ENCODE measurements at places on chromosomes 11 and 22.

DNA sequence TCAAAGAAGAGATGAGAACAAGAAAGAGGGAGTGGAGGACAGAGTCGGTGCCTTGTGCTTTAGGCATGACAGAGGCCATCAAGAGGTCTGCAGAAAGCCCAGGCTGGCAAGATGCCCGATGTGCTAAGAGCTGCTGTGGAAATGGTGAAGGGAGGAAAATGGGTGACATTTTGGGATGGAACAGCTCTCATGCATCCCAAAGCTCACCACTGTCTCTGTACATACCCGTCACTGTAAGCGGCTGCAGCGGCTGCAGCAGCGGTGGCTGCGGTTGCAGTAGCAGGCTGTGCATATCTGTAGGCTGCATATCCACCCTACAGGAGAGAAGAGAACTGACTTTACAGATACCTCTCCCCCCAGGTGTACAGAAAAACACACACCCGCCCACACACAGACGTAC lies 28.6 kb downstream of the APOL5 start:
- no peak for DNase-seq

DNA sequence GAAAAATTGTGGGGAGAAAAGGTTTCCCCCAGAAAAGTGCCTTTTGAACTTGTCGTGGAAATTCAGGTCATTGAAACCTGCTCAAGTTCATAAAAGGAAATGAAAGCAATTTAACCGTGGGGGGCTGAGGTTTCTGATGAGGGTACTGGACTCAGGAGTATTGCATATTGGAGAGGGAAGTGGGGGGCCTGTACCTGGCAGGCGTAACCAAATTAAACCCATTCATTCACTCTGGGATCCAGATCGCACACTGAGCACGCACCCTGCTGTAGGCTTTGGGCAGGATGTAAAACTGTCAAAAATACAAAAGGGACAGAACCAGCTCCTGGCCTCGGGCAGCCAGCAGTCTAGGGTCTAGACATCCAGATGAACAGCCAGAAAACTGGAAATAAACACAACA lies 1517.4 kb downstream of the BRD1 start:
- no peak for DNase-seq

- DNase-seq = no peak
Observed at GRCh38 chr22:26975865-26976264, 318.5 kb downstream of the MIAT start.

DNA sequence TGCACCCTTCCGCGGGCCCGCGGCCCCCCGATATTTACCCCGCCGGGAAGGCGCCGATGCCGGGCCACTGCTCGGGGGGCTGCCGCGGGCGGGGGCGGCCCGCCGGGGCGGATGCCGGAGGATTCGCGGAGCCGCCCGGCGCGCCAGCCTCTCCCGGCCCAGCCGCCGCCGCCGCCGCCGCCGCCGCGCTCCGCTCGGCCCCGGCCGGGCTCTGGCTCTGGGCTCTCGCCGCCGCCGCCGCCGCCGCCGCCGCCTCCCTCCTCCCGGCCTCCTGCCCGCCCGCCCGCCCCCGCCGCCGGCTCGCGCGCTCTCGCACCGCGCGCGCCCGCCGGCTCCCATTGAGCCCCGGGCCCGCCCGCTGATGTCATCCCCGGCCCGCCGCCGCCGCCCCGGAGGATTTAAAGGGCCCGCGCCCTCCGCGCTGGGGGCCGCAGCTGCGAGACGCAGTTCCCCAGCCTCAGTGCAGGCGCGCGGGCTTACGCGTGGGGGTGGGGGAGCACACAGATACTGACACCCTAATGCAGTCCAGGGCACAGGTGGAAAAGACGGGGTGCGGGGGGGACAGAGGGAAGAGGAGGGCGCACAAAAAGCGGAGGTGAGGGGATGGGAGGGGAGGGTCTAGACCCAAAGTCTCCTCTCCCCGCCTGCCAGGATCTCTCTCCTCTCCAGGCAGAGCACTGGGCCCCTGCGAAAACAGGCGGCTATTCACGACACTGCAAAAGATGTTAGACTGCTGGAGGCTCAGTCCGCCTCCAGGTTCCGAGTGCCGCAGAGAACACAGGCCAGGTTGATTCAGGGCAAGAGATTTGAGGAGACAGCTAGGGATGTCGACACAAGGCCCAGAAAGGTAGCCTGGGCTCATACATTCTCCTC lies at the start of gene CSNK1E:
Gene CSNK1E (minus strand): TSS at position 312 of the 873 bp plus-strand sequence. CDS start 3,276 bp downstream, outside the sequence.
- peak; percentile 23 for DNase-seq

GRCh38 chr11:33531743-33532181 lies 168.9 kb downstream of the C11orf91 start:
- DNase-seq = peak; percentile 89
